Left colon (tissue), 2 donors: ENCODE measurements at places on chromosomes 7 and 10. TPM values are rescaled to one million over a fixed set of nuclear protein-coding genes. Genes with fewer than 3 reads are reported as not detected.

The NME8 gene
- not detected for total RNA-seq

The AGR2 gene
- 1,046 TPM for total RNA-seq

The EVX1 gene
- total RNA-seq, result 0.87 TPM

The PCGF6 gene
- 6.5 TPM for total RNA-seq

DNA sequence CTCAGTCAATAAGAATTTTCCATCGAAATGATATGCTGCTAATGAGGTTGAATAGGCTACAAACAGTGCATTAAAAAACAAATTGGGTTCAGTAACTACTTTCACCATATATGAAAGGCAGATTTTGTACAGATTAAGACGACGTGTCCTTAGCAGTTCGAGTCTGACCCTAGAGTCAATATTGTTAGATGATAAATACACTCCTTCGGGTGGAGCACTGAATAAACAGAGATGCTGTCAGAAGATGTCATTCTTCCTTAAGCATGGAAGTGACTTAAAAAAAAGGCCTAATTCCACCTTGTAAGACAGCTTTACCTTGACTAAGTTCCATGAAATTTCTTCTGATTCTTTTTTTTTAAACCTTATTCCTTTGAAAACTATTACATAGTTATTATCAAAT, 5.8 kb upstream of the AGR2 start:
- no peak for DNase-seq

GRCh38 chr10:24438800-24439199, 229.9 kb downstream of the KIAA1217 start:
- DNase-seq, result no peak

DNA sequence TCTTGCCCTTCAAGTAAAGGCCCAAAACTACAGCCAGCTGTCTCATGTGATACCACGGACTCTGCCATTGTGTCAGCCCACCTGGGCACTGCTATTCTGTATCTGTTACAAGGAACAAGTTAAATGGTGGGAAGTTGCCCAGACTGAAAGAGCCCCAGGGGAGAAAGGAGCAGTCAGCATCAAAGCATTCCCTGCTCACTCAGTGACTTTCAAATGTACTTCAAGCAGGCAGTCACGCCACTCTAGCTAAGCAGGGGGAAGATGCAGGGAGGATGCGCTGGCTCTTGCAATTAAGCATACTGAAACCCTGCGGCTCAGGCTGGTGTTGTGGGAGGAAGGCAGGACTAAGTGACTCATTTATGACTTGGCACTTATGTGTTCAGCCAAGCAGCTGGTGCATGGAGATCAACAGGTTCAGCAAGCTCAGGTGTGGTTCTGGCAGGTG, 1249.6 kb downstream of the TYW1 start:
- DNase-seq, result no peak

DNA sequence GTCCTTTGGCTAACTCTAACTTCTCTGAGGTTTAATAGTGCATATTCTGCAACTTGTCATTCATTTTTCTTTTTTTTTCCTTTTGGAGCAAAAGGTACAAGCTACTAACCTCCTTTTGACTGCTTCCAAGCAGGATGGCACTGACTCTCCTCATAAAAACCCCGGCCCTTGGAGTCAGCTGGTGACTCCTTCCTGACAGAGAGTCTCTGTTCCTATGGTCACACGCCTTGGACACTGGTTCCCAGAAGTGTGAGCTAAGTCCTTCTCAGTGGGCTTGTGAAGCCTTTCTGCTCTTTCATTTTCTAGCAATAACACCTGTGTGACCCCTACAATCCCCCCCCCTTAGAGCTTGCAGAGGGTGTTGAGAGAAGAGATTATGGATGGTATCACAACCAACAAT, 21.7 kb downstream of the DOCK4 start:
- no peak for DNase-seq
